ENCODE measurements at places on chromosomes 1 and 21. TPM values are rescaled to one million over a fixed set of nuclear protein-coding genes. Genes with fewer than 3 reads are reported as not detected.

GRCh38 chr1:166489356-166489669 is 322.5 kb upstream of the FAM78B start:
- DNase-seq, result no peak

Gene C1orf141
- not detected for total RNA-seq

DNA sequence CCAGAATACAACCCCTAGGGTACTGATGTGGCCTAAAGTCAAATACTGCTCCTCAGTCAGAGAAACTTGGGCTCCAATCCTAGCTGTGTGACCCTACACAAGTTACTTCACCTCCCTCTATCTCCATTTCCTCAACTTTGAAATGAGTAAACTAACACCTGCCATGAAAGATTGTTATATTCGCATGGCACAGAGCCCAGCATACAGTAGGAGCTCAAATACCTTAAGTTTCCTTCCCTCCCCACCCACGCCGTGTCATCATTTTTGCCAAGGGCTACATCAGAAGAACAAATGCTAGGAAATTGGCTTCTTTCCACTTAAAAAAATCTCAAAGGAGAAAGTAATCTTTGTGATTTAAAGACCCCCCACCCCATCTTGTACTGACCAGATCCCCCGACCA is 22.2 kb upstream of the ZNF362 start:
- DNase-seq, result no peak

DNA sequence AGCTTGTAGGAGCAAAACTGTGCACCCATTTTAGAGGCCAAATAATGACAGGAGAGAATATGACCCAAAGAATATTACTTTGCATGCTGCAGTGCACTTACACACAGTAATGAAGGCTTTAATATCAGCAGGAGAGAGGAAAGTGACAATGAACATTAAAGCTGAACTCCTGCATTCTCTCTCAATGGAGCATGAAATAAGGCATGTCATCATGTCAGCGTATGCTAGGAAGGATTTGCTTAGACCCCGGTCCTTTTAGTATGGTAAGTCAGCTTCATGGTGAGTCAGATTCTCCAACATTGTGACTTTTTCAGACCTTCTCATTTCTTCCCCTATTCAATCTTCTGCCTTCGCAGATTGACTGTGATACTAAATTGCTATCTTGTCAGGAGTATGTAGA is 210.7 kb upstream of the TMPRSS15 start:
- no peak for DNase-seq

DNA sequence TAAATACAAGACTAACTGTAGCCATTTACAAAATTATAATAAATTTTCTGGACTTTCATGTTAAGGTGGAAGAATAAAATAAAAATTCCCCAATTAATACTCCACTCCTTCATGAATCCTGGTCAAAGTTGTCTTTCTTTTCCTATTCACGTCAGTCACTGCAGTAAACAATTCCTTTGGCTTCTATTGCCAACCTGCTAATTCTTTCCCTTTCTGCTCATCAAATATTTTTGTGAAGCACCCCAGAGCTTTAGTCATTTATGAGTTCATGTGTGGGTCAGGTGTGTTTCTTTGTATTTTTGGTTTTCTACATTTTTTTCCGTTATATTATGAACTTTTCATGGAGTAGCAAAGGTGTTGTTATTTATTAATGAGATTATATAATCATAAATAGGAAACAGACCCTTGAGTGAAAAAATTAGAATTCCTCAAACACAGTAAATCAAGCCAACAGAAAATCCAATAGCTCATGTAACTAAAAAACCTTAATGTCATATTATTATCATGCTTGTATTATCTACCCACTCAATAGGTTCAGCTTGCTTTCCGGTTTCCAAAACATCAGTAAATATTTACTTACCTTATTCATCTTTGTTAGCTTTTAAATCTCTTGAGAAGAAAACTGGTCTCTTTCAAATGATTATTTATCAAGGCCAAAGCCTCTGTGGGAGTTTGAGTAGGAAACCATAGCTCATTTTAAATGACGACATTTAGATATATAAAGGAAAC is 29.6 kb upstream of the PLA2G4A start:
- DNase-seq, result no peak

- DNase-seq, result peak; percentile 63
Observed at GRCh38 chr1:206941766-206942418, 4.4 kb downstream of the PIGR start.

GRCh38 chr1:162823231-162823630 is 32.7 kb downstream of the HSD17B7 start:
- DNase-seq, result no peak

Gene DOCK7
- total RNA-seq, result 22.1 TPM

Gene JAM2
- total RNA-seq, result 2.0 TPM

- peak; percentile 9 for DNase-seq
Observed at GRCh38 chr1:99004254-99004860, 304 bp downstream of the PLPPR5 start.

Gene SIM2
- 0.13 TPM for total RNA-seq

- DNase-seq, result no peak
Observed at GRCh38 chr1:235639226-235640205, 10.1 kb downstream of the GNG4 start.

- DNase-seq, result no peak
Observed at GRCh38 chr1:2103266-2103900, 53.2 kb downstream of the PRKCZ start.

DNA sequence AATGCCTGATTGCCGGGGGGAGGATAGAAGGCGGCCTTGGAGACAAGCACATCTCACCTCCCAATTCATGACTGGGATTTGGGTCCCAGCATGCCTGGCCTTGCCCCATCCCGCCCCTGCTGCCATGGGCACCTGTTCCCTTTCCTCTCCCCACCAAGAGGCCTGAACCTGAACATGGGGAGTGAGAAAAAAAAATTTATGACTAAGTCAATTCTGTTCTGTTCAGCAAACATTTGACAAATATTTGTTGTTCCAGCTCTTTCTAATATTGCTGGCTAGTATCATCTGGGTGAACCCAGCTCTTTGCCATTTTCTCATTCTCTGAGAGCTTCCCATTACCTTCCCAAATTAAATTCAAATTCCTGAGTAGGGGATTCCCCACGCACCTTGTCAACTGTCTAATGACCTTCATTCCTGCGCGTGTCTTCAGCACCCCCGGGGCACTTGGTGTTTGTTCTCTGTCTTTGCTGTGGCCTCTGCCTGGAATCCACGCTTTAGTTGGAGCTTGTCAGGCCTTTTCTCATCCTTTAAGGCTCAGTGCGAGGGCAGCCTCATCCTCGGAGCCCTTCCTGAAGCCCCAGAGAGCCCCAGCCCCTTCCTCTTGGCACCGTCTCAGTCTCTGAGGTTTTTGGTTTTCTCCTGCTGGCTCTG is 42.8 kb downstream of the ARHGEF10L start:
- DNase-seq, result no peak

Gene BTBD8
- total RNA-seq, result 2.7 TPM

- DNase-seq, result no peak
Observed at GRCh38 chr1:31259746-31260145, 20.1 kb upstream of the NKAIN1 start.

Data from pancreas (tissue), 10 donors.